ENCODE measurements at places on chromosomes 4 and X.

GRCh38 chr4:41214825-41215146 is 444 bp upstream of the APBB2 start:
- no peak for DNase-seq

- peak; percentile 57 for DNase-seq
Observed at GRCh38 chrX:3280706-3281105, 65.7 kb downstream of the MXRA5 start.

DNA sequence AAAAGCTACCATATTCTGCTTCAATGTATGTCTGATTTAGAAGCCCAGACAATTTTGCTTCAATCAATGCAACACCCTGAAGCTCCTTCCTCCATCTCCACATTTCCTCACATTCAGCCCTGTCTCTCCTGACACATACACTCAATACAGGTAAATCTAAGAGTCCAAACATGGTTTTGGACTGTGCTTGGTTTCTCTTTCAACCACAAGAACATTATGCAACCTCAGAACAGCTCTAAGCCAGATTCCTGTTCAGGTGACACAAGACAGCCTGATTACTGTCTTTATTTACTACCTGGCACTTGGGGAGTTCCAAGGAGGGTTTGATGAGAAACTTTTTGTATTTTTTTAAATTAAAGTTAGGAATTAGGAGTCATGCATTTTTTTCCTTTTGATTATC is 307.5 kb upstream of the SLIT2 start:
- no peak for DNase-seq

- no peak for DNase-seq
Observed at GRCh38 chr4:114654592-114654991, 56.0 kb downstream of the UGT8 start.

DNA sequence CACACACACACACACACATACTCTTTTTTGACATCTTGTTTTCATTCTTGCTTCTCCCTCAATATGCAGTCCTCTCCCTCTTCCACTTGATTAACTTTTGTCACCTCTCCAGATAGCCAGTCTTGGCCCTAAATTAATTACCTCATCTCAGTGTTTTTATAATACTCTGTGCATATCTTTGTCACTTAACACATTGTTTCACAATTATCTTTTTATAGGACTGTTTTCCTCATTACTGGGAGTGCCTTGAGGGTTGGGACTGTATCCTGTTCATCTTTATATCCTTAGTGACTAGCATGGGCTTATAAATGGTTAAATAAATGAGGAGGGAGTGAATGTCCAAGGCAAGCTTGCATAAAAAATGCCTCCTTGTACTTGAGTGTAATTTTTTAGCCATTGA is 33.1 kb downstream of the SYNPO2 start:
- peak; percentile 32 for DNase-seq

DNA sequence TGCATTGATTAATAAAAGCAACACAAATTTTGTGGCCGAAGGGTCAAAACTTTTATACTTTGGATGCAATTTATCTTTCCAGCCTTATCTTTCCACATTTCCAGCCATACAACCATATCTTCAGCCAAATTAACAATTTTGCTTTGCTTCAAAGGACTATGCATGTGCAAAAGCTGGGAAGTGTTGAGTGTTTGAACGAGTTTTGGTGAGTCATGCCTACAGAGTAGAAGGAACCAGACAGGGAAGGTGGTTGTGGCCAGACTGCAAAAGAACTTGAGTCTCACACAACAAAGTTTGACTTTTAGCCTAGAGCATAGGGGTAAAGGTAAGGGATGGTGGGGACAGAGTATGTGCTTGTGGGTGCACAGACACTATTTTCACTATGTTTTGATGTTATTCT is 53.0 kb upstream of the GABRA2 start:
- DNase-seq = no peak

DNA sequence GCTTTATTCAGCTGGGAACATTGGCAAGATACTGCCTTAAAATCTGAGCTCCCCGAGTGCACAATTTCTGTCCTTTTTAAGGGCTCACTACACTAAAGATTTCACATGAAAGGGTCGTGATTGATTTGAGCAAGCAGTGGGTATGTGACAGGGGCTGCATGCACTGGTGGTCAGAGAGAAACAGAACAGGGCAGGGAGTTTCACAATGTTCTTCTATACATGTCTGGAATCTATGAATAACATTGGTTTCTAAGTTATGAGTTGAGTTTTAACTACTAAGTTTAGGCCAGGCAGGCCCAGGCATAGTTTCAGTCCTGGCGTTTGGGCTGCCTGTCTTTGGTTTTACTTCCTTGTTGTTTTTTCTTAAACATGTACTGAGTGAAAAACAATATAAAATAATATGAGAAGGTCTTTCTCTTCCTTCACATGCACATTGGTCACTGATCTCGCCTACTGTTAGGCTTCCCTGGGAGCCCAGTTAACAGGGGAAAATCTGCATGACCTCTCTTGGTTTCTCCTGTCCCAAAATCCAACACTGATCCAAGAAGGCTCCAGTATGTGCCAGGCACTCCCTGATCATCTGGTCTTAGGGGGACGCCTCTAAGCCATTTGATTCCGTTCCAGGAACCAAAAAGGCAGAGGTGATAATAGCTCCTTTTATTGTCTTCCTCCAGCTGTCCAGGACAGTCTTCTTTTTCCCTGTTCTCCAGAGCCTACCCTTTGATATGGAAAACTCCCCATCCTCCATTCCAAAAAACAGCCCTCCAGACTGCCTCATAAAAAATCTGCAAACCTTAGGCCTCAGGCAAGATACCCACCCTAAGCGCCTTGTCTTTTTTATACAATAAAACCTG is at the start of gene UGT2B17:
TSS of gene UGT2B17 (minus strand) at position 51 of the 854 bp plus-strand sequence. CDS start 7,838 bp downstream, outside the sequence.
- DNase-seq = no peak
